ENCODE measurements at places on chromosomes 3 and 15. TPM values are rescaled to one million over a fixed set of nuclear protein-coding genes. Genes with fewer than 3 reads are reported as not detected.

The NSMCE3 gene
- 7.7 TPM for total RNA-seq

The FRMD4B gene
- total RNA-seq = 32.8 TPM

The STRC gene
- total RNA-seq = 0.44 TPM

The ULK4 gene
- total RNA-seq = 9.5 TPM

The MYL3 gene
- total RNA-seq = not detected

The COX5A gene
- 322 TPM for total RNA-seq

The BFSP2 gene
- total RNA-seq = not detected

The ISL2 gene
- 0.15 TPM for total RNA-seq

The LIPC gene
- not detected for total RNA-seq

The PLA1A gene
- 0.31 TPM for total RNA-seq

The GATM gene
- 1.3 TPM for total RNA-seq

- no peak overlapping the region for H3K4me3 ChIP-seq
- H3K27me3 ChIP-seq = no peaks in the 10 kb centered on the region
- no peaks in the 10 kb centered on the region for H3K4me1 ChIP-seq
- DNase-seq = no peak
- H3K36me3 ChIP-seq = no peaks in the 10 kb centered on the region
Observed at GRCh38 chr3:134768837-134769236, 26.2 kb upstream of the EPHB1 start.

DNA sequence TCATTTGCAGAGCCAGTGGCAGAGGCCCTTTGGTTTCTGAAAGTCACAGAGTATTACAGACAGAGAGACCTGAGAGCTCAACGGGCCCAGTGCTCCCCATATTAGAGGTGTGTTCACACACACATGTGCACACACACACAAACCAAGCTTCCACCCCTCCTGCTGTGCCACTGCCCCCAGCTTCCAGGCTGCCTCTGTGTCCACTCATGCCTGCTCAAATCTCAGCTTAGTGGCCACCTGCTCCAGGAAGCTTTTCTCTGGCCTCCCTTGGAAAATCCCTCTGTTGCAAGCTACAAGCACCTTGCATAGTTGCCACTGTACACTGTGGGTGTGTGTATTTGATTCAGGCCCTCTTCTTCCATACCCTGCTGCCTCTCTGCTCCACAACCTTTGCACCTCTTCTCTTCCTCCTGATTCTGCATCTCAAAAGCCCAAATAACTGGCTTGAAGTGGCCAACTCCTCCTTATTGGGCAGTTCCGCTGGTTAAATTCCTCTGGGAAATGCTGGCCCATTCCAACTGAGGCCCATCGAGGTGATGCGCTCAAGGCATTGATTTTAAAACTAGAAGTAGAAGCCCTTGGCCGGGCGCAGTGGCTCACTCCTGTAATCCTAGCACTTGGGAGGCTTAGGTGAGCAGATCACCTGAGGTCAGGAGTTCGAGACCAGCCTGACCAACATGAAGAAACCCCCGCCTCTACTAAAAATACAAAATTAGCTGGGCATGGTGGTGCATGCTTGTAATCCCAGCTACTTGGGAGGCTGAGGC, 23.0 kb downstream of the MESD start:
- no peak overlapping the region for H3K4me3 ChIP-seq
- H3K4me1 ChIP-seq = peaks cover 20% of the 10 kb centered on the region
- H3K27me3 ChIP-seq = no peaks in the 10 kb centered on the region
- DNase-seq = no peak

- DNase-seq = no peak
- H3K4me3 ChIP-seq = no peak overlapping the region
- H3K27ac ChIP-seq = no peak overlapping the region
- H3K36me3 ChIP-seq = no peaks in the 10 kb centered on the region
- no peaks in the 10 kb centered on the region for H3K27me3 ChIP-seq
- no peaks in the 10 kb centered on the region for H3K4me1 ChIP-seq
Observed at GRCh38 chr3:166489826-166490225, 652.6 kb upstream of the BCHE start.

DNA sequence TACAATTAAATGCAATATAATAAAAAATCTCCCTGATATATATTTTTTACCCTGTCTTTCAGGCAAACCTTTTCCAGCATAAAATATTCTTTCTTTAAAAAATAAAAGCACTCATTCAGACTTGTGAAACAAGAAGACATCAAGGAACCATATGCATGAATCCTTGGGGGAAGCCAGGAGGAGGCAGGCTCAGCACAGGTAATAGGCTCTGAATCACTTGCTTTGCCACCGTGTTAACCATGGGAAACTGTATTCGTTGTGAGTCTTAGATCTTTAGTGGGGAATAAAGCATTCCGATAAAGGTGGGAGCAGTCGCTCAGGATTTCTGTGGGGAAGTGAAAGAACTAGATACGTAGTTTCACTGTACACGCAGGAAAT, 42.4 kb downstream of the FBN1 start:
- no peak overlapping the region for H3K4me3 ChIP-seq
- H3K27me3 ChIP-seq = peaks cover 3% of the 10 kb centered on the region
- H3K4me1 ChIP-seq = no peaks in the 10 kb centered on the region

- H3K27ac ChIP-seq = no peak overlapping the region
- no peak for DNase-seq
- H3K36me3 ChIP-seq = no peaks in the 10 kb centered on the region
- no peaks in the 10 kb centered on the region for H3K4me1 ChIP-seq
- no peaks in the 10 kb centered on the region for H3K27me3 ChIP-seq
Observed at GRCh38 chr3:182464513-182465145, 328.7 kb upstream of the ATP11B start.

DNA sequence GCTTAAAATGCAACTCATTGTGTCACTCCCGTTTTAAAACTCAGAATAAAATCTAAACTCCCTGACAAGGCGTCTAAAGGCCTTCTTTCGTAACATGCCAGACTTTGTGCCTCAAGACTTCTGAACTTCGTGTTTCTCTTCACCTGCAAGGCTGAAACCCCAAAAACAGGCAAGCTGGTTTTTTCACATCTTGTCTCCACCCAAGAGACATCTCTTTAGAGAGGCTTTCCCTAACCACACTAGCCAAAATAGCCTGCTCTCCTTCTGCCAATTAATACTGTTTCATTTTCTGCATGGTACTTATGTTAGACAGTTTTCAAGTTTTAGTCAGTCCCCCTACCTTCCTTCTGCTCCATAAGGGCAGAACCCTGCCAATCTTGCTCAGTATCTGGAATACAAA, 41.6 kb downstream of the RAF1 start:
- no peak overlapping the region for H3K27ac ChIP-seq
- H3K27me3 ChIP-seq = no peaks in the 10 kb centered on the region
- no peak for DNase-seq

DNA sequence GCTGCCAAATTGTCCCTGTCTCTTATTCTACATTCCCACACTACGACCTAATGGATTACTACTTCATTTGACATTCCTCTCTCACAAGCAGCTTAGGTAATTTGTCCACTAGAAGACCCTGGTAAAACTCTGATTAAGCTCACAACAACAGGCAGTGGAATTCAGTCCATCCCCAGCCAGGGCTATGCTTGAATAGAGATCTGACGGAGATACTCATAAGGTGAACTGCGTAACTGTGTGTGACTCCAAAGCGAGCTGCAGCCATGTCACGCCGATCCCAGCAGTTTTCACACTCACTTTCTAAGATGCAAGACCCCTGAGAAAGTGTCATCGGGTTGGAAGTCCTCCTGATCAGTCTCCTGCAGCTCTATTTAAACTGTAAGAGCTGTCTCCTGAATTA, 25.7 kb upstream of the ROBO2 start:
- no peaks in the 10 kb centered on the region for H3K4me1 ChIP-seq
- H3K27me3 ChIP-seq = no peaks in the 10 kb centered on the region
- H3K27ac ChIP-seq = no peak overlapping the region
- H3K36me3 ChIP-seq = no peaks in the 10 kb centered on the region

GRCh38 chr15:40992241-40992741, 39.0 kb downstream of the CHAC1 start:
- H3K36me3 ChIP-seq = peaks cover 46% of the 10 kb centered on the region
- peaks cover 19% of the 10 kb centered on the region for H3K4me1 ChIP-seq
- no peaks in the 10 kb centered on the region for H3K27me3 ChIP-seq
- H3K4me3 ChIP-seq = no peak overlapping the region
- DNase-seq = no peak

DNA sequence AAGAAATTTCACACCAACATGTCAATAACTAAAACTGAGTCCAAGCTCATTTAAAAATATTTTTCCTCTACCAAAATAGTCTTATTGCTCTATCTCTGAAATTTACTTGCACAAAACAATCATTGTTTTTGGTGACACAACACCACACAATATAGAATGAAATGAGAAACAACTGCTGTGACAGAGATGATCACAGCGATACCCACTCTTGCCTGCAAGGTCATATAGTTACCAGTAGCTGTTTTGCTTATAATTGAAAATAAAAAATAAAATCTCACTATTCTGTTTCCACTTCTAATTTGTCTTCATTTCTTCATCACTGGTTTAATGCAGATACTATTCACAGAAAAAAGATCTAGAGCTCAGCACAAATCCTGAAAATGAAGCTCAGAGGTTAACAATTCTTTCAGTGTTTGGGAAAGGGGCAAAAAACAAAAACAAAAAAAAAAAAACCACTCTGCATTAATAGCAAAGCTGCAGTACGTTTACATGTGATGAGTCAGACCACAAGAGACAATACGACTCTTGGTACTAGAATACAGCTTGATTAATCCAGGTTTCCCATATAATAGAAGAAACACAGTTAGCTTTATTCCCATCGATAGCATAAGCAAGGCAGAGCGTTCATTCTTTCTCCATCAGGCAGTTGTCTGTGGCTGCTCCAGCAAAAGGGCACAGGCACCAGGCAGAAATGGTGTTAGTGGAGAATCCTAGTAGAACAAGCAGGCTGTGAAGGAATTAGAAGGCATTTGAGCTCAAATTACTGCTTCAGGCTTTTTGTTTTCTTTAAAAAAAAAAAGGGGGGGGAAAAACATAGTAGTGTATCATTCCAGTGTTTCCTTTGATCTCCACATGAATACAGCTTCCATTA, 773 bp downstream of the ANKRD28 start:
- peak overlapping the region; percentile 91 for H3K27ac ChIP-seq
- H3K4me1 ChIP-seq = peaks cover 73% of the 10 kb centered on the region
- H3K36me3 ChIP-seq = peaks cover 4% of the 10 kb centered on the region

DNA sequence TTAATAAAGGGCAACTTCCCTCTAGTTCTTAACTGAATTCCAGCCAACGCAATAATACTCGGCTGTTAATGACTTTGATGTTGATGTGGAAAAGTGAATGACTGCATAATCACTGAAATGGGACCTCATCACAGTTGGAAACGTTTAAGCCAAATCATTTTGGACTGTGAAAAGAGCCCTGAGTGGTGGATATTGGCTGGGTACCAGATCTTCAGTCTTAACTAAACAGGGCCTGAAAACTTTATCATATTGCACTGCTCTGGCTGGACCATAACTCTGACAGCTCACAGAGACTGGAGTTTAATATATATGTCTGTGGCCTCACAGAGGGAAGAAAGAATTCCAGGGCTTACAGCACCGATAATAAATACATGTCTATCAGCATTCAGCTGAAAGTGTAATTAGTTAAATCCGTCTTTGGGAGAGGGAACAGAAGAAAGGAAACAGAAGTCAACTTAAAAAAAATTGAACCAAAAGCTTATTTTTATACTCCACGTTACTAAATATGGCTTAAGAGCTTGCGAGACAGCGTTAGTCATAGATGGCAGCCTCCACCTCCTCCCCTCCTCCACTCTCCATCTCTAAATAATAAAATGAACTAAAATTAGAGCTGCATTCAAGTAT, 222.3 kb upstream of the CDIN1 start:
- H3K27me3 ChIP-seq = no peaks in the 10 kb centered on the region
- no peak overlapping the region for H3K27ac ChIP-seq
- no peaks in the 10 kb centered on the region for H3K4me1 ChIP-seq
- H3K4me3 ChIP-seq = no peak overlapping the region
- no peaks in the 10 kb centered on the region for H3K36me3 ChIP-seq
- DNase-seq = no peak

DNA sequence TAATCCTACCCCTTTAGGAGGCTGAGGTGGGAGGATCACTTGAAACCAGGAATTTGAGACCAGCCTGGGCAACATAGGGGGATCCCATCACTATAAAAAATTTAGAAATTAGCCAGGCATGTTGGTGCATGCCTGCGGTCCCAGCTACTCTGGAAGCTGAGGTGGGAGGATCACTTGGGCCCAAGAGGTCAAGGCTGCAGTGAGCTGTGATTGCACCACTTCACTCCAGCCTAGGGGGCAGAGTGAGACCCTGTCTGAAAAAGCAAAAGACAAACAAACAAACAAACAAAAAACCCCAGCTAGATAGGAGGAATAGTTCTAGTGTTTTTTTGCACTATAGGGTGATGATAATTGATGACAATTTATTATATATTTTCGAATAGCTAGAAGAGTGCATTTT, 70.6 kb upstream of the CHRNB4 start:
- no peak overlapping the region for H3K27ac ChIP-seq
- H3K27me3 ChIP-seq = peaks cover 14% of the 10 kb centered on the region
- no peak for DNase-seq

- no peak overlapping the region for H3K4me3 ChIP-seq
- H3K27ac ChIP-seq = peak overlapping the region; percentile 38
- H3K27me3 ChIP-seq = no peaks in the 10 kb centered on the region
- H3K4me1 ChIP-seq = peaks cover 6% of the 10 kb centered on the region
- peaks cover 24% of the 10 kb centered on the region for H3K36me3 ChIP-seq
- no peak for DNase-seq
Observed at GRCh38 chr3:5220667-5221431, 33.3 kb downstream of the EDEM1 start.

GRCh38 chr3:183541738-183542137, 13.8 kb downstream of the KLHL6 start:
- no peaks in the 10 kb centered on the region for H3K27me3 ChIP-seq
- peaks cover 81% of the 10 kb centered on the region for H3K4me1 ChIP-seq
- H3K36me3 ChIP-seq = peaks cover 21% of the 10 kb centered on the region
- H3K27ac ChIP-seq = peak overlapping the region; percentile 30

GRCh38 chr3:169575381-169575780, 88.1 kb downstream of the MECOM start:
- no peak for DNase-seq
- H3K36me3 ChIP-seq = no peaks in the 10 kb centered on the region

- no peaks in the 10 kb centered on the region for H3K36me3 ChIP-seq
- DNase-seq = no peak
- H3K4me3 ChIP-seq = no peak overlapping the region
- H3K4me1 ChIP-seq = peaks cover 25% of the 10 kb centered on the region
- H3K27ac ChIP-seq = no peak overlapping the region
Observed at GRCh38 chr15:39778021-39778420, 4.6 kb downstream of the FSIP1 start.

DNA sequence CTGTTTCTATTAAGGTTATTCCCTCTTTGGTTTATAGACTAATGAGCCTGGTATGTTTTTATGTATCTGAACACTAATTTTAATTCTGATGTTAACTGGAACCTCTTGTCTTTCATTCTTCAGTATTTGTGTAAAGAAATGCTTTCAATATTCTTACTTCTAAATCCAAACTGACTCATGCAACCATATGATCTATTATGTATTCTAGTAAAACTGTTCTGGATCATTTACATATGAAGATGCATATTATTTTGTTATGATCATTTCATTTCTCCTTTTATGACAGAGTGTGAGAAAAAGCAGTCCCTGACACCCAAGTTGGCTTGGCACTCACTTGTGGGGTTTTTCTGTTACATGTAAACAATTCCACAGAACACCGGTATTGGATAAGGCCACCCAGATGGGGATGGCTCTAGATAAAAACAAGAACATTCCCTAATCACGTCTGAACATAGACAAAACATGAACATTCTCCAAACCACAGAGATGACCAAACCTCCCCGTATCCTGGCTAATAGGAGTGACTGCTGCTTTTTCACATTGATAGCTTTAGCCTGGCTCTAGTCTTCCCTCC, 72.2 kb upstream of the EPHB3 start:
- H3K27me3 ChIP-seq = peaks cover 42% of the 10 kb centered on the region
- peaks cover 5% of the 10 kb centered on the region for H3K4me1 ChIP-seq
- no peaks in the 10 kb centered on the region for H3K36me3 ChIP-seq
- H3K27ac ChIP-seq = no peak overlapping the region
